ENCODE measurements at places on chromosomes 6 and 20.

- no peak for DNase-seq
Measured at GRCh38 chr6:144725736-144726522, 440.8 kb downstream of the UTRN start.

DNA sequence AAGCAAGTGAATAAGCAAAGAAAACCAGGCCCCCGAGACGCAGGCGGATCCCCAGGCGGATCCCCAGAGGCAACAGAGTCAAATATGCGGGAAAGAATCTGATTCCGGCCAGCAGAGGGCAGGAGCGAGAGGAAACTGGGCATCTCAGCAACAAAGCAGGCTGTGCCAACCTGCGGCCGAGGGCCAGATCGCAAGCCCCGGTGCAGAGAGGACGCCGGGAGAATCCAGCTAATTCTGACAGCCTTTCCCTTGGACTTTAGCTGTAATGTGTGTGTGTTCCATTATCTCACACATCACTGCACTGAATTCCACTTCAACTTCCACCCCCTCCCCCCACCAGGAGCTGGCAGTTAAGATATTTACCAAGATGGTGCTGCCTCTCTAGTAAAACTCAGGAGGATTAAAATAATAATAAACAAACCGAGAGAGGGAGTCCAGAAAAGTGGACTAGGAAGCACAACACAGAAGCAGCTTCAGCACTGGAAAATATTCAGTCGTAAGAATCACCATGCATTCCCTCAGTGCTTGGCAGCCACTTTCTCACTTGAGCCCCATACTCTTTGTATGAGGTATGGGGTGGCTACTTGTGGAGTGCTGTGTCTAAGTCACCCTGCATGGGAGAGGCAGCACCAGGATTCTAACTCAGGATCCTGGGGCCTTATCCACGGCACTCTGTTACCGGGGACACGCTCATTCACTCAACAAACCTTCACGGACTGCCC is 66.2 kb upstream of the SNX9 start:
- peak; percentile 76 for DNase-seq

- no peak for DNase-seq
Measured at GRCh38 chr20:62787321-62787720, 9.0 kb upstream of the MRGBP start.

DNA sequence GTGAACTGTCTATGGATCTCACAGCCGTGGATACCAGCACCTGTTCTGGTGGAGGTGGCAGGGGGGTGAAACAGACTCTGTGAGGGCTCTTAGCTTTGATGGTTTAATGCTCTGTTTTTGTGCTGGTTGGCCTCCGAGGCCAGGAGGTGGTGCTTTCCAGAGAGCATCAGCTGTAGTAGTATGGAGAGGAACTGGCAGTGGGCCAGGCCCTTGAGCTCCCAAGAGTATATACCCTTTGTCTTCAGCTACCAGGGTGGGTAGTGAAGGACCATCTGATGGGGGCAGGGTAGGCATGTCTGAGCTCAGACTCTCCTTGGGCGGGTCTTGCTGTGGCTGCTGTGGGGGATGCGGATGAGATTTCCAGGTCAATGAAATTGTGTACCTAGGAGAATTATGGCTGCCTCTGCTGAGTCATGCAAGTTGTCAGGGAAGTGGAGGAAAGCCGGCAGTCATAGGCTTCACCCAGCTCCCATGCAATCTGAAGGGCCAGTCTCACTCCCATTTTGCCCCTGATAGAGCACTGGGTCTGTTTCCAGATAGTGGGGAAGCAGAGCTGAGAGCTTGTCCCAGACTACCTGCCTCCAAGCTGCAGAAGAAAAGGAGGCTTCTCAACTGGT is 102.7 kb upstream of the AHI1 start:
- no peak for DNase-seq

DNA sequence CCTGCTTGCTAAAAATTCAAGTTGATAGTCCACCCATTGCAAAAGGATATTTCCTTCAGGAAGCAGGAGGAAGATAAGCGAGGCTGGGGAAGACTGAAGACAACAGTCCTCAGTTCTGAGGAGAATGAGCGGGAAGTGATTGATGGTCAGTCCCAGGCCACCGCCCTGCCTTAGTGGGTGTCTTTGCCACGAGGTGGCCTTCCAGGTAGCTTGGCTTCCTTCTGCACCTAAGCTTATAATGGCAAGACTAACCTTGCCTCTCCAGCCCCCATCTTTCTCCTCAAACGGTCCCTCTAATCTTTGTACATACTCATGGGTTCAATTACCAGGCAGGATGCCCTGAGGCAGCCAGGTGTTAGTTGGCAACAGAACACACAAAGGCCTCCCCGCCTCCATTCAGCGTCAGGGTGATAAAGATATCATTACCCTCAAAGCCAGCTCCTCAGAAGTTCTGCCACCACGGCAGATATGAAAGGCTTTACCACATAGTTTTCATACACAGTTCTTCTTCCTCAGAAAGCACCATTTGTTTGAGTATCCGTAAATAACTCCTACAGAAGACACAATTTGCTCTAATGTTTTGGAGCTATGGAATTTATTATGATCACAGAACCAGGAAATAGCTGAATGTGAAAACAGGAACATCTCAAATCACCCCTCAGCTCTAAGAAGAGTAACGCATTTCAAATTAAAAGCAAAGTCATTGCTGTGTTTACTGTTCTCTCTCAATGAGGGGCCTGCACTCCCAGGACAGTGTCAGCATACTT is 249.4 kb downstream of the ATXN1 start:
- DNase-seq = no peak

DNA sequence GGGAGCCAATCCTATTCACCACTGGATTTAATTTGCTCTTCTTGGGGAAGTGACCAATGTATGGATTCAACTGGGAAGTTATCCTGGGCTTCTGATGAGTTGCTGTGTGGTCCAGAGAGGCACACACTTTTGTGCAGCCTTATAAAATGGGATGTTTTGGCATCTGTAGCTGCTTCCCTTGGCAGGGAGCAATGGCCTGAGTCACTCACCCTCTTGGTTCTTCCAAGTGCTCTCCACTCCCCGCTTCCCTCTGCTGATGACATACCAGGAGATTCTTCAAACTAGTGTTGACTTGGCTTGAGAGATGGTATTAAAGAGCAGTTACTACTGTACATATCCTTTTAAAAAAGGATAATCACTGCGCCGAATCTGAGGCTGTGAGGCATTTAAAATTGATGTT is 105.8 kb downstream of the JARID2 start:
- DNase-seq = no peak

GRCh38 chr6:159084493-159085091 is 39.8 kb upstream of the TAGAP start:
- no peak for DNase-seq

DNA sequence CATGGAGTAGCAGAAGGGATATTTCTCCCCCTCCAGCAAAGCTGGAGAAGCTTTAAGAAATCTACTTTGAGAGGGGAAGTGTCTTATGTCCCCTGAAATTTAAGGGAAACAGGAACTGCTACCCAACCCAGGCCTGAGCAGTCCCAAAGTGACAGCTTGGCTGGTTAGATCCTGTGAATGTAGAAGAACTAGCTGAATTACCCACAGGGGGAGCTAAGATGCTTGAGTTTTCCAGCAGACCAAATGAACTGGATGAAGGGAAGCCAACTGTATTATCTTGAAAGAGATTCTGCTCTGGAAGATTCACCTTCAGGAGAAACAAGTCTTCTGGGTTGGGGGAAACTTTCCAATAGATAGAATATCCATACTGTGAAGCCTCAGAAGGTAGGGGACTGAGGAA is 303.3 kb upstream of the MMS22L start:
- no peak for DNase-seq

- no peak for DNase-seq
Measured at GRCh38 chr6:26161322-26161721, 74.1 kb downstream of the HFE start.

DNA sequence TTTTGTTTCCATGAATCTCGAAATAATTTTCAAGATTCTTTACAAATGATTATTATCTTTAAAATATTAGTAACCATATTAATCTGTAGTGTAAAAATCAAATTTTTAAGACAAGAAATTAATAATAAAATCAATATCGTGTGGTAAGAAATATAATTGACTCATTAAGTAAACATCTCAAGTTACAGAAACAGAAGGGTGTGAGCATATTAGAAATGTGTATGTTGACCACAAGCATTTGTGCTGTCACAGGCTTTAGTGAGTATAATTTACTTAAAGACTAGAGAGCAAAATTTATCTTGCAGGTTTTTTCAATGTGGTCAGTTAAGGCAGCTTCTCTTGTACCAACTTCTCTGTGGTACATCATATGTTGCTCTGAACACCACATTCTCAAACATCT is 566.5 kb upstream of the IRAK1BP1 start:
- DNase-seq = no peak

GRCh38 chr6:6439778-6440177 is 119.3 kb upstream of the F13A1 start:
- no peak for DNase-seq

- DNase-seq = no peak
Measured at GRCh38 chr20:4134861-4135379, 119.6 kb upstream of the RNF24 start.

- DNase-seq = no peak
Measured at GRCh38 chr20:51331481-51331880, 211.0 kb downstream of the NFATC2 start.

GRCh38 chr20:58440021-58440767 is 51.2 kb downstream of the VAPB start:
- DNase-seq = no peak

DNA sequence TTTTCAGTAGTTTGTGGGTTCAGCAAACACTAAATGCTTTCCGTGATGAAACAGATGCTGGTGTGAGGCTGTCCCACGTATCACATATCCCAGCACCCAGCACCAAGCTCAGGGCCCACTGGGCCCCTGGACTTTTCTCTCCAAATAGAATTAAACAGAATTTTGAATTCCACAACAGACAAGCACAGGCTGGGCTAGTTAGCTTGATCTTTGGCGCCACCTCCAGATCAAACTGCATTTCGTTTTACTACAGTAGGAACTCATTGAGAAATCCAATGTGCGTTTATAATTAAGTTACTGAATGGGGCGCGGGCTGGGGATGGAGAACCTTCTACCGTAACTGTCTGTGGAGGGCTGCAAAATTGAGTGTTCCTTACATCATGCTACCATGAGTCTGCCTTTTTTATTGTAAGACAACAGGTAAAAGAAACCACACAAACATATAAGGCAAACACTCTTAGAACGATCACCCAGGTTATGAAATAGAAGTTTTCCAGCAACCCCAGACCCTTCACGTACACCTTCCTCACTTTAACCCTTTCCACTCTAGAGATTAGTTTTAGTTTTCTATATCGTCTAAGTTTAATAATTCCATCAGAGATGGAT is 107.8 kb downstream of the ZFP64 start:
- no peak for DNase-seq

DNA sequence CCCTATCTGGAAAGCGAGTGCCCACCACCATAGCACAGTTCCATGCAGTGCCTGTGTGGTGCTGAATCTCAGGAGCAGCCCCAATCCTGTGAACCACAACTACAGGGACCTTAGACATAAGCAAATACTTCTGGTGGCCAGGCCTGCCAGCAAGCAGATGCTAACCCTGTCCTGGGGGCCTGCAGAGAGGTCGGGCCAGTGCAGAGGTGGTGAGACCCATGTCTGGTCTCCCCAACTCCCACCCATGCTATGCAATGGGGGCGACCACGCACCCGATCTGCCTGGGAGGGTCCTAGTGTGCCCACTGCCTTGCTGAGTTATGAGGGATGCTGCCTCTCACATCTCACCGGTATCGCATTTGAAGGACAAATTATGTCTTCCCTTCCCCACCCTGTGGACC is 151.6 kb upstream of the ZNF337 start:
- DNase-seq = no peak

GRCh38 chr20:18187020-18187419 is 49.4 kb downstream of the KAT14 start:
- no peak for DNase-seq

GRCh38 chr20:49290608-49291191 is 12.8 kb upstream of the ZNFX1 start:
- no peak for DNase-seq

- peak; percentile 19 for DNase-seq
Measured at GRCh38 chr6:166955121-166955864, 1.1 kb downstream of the RNASET2 start.

DNA sequence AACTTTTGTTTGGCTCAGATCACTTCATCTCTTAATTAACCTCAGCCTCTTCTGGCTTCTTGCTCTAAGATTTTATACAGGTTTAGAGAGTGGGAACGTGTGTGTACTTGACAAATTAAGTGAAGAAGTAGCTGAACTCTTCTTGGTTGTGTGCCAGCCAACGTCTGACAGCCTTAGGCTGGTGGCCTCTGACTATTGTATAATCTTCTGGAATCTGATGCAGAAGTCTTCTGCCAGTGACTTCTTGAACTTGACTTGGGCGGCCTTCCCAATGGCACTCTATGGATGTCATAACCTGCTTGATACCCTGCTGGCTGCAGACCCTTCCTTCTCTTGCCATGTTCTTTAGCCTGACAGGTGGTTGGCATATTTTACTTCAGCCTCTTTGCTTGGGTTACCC is 660.5 kb downstream of the DOK5 start:
- DNase-seq = no peak

GRCh38 chr6:89597988-89598387 is 40.6 kb downstream of the LYRM2 start:
- DNase-seq = no peak

DNA sequence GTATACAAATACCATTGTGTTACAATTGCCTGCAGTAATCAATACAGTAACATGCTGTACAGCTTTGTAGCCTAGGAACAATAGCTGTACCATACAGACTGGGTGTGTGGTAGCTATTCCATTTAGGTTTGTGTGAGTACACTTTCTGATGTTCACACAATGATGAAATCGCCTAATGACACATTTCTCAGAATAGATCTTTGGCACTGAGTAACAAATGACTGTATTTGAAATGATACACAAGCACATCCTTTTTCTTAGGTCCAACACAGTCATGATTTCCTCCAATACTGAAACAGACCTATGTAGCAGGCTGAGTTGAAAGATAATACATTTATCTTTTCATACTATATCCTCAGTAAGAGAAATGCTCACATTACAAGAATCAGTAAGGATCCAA is 13.9 kb downstream of the KHDRBS2 start:
- DNase-seq = no peak

GRCh38 chr6:11598687-11599086 is 61.1 kb downstream of the TMEM170B start:
- no peak for DNase-seq

- no peak for DNase-seq
Measured at GRCh38 chr20:58267389-58268215, 39.1 kb upstream of the ANKRD60 start.

GRCh38 chr6:32982084-32982701 is 13.8 kb downstream of the BRD2 start:
- DNase-seq = no peak

DNA sequence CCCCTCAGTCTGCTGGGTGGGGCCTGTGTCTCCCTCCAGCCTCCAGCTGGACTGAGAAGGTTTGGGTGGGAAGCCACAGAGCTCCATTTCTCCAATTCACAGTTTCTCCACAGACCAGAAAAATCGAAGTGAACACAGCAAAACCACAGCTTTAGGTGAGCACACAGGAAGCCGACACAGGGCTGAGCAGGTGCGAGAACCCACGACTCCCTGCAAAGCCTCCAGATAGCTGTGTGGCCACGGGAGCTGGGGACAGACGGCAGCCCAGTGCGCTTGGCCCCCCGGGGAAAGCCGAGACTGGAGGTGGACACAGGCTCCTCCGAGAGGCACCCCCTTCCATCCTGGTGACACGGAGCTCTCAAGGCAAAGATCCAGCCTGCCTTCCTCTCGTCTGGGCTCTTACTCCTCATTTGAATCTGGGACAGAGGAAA is 29.0 kb upstream of the MPC1 start:
- peak; percentile 32 for DNase-seq
